ENCODE measurements at places on chromosomes 11 and 22. TPM values are rescaled to one million over a fixed set of nuclear protein-coding genes. Genes with fewer than 3 reads are reported as not detected.

Gene ASRGL1
- 3.7 TPM for total RNA-seq

Gene PIH1D2
- 2.8 TPM for total RNA-seq

Gene ISX
- total RNA-seq, result not detected

Gene SUSD2
- total RNA-seq, result 29.5 TPM

Gene TRIM5
- total RNA-seq, result 25.2 TPM

Gene OR51B2
- total RNA-seq, result not detected

Gene LRFN4
- 25.2 TPM for total RNA-seq

Gene UBQLN3
- total RNA-seq, result 0.51 TPM

Gene SHISAL1
- total RNA-seq, result 1.7 TPM
